T-helper 1 cell (primary cell): ENCODE measurements at places on chromosomes 12 and 14.
A peak's percentile ranks its signal among the peaks of the same experiment; 100 is the strongest.

DNA sequence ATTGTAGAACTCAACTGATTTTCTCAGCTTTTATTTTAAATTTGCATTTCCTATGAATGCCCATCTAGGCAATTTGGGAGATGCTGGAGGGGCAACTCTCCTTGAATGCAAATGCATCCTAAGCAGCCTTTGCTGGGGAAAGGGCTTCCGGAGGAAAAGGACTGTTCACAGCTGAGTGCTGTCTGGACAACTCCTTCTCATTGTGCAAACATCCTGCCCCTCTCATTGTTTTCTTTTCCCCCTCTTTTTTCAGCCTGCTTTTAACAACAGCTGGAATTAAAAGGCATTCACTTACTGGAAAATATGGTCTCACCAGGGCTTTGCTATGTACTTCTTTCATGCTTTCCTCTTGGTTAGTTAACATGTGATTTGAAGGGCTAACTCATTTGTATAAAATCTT lies 397.8 kb downstream of the FUT8 start:
- DNase-seq: no peak

DNA sequence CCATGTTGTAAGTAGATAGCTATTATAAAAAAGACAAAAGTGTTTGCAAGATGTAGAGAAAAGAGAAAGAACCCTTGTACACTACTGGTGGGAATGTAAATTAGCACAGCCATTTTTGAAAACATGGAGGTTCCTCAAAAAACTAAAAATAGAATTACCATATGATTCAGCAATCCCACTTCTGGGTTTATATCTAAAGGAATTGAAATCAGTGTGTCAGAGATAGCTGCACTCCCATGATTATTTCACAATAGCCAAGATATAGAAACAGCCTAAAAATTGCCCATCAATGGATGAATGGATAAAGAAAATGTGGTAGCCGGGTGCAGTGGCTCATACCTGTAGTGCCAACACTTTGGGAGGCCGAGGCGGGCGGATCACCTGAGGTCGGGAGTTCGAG lies 9.2 kb downstream of the PSMC6 start:
- no peak for DNase-seq

GRCh38 chr12:26870491-26871419 lies 37.8 kb upstream of the ITPR2 start:
- no peak for DNase-seq

GRCh38 chr12:68910128-68910527 lies 22.8 kb downstream of the CPM start:
- no peak for DNase-seq

DNA sequence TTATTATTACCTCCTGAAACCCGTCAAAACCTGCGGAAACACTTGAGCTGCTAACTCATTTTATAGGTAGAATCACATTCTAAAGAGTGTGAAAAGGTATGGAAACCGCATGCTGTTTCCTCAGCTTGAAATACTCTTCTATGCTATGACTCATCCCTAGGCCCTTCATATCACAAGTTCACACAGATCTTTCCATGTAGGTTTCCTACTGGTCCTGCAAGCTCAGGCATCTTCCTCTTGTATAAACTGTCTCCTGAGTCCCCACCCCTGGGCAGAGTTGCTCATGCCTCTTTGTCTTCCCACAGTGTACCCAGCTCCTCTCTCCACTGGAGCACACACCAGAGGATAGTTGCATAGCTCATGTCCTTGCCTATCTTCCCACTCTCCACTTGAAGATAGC lies 84.7 kb downstream of the CMAS start:
- no peak for DNase-seq

DNA sequence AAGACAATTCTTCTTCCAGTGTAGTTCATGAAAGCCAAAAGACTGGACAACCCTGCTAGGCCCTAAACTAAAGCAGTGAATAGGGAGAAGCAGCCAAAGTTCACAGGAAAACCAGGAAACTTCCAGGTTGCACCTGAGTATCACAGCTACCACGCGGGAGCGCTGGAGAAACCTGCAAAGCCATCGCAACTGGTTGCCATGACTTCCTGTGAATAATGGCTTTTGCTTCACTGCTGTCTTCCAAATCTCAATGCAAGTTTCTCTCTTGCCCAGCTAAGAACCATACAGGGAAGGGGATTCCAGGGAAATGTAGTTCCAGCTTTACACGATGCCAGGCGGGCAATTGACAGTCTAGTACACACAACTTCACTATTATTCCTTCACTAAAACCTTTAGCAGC lies 114.1 kb downstream of the GXYLT1 start:
- DNase-seq: no peak

GRCh38 chr12:75560167-75560566 lies 48.8 kb upstream of the KRR1 start:
- no peak for DNase-seq

- no peak for DNase-seq
Measured at GRCh38 chr12:12070674-12071656, at the start of gene BCL2L14. TSS of gene BCL2L14 (plus strand) at chr12:12070939. CDS start at chr12:12079306, 8,367 bp downstream.

DNA sequence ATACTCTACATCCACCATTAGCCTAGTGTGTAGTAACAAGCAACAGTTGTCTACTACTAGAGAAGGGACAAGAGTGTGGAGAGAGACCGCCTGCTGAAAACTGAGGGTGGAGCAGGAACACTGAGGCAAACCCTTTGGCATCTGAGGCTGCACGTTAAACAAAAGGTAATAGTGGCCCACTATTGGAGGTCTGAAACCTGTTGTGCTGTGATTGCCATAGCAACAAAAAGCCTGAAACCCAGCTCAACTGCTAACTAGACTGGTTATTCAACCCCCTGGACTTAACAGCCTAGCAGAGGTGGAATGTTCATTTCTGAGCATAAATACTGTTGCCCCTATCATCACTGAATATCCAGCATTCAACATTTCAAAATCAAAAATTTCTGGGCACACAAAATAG lies 43.0 kb downstream of the PPP4R4 start:
- no peak for DNase-seq

GRCh38 chr12:43766291-43766690 lies 7.5 kb downstream of the IRAK4 start:
- DNase-seq: no peak

DNA sequence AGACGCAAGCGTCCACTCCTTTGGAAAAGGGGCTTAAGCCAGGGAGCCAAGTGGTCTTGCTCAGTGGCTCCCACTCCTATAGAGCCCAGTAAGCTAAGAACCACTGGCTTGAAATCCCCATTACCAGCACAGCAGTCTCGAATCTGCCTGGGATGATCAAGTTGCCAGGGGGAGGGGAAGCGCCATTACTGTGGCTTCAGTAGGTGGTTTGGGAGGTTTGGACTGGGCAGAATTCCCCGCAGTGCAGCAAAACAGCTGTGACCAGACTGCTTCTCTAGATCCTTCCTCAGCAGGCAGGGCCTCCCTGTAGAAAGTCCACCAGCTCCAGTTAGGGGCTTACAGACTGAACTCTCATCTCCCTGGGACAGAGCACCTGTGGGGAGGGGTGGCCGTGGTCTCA lies 115.4 kb downstream of the TMEM117 start:
- no peak for DNase-seq

GRCh38 chr12:75364919-75365318 lies 26.0 kb upstream of the GLIPR1L2 start:
- no peak for DNase-seq

DNA sequence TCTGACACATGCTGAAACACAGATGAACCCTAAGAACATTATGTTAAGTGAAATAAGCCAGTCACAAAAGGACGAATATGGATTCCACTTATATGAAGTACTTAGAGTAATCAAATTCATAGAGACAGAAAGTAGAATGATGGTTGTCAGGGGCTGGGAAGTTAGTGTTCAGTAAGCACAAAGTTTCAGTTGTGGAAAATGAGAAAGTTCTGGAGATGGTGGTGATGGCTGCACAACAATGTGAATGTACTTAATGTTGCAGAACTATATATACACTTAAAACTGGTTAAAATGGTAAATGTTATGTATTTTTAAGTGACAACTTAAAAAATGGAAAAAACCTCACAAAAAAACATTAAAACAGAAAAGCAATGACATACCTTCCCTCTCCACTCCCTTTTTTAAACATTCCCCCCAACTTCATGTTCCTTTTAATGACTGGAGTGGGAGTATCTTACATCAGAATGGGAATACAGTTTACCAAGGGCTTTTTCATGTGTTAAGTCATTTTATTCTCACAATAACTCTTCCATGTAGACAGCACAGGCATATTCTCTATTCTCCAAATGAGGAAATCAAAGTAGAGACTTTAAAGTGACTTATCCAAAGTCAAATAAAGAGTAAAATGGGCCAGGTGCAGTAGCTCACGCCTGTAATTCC lies 24.0 kb downstream of the BTBD7 start:
- DNase-seq: no peak

- DNase-seq: no peak
Measured at GRCh38 chr14:105476831-105477659, 2.4 kb downstream of the CRIP2 start.

DNA sequence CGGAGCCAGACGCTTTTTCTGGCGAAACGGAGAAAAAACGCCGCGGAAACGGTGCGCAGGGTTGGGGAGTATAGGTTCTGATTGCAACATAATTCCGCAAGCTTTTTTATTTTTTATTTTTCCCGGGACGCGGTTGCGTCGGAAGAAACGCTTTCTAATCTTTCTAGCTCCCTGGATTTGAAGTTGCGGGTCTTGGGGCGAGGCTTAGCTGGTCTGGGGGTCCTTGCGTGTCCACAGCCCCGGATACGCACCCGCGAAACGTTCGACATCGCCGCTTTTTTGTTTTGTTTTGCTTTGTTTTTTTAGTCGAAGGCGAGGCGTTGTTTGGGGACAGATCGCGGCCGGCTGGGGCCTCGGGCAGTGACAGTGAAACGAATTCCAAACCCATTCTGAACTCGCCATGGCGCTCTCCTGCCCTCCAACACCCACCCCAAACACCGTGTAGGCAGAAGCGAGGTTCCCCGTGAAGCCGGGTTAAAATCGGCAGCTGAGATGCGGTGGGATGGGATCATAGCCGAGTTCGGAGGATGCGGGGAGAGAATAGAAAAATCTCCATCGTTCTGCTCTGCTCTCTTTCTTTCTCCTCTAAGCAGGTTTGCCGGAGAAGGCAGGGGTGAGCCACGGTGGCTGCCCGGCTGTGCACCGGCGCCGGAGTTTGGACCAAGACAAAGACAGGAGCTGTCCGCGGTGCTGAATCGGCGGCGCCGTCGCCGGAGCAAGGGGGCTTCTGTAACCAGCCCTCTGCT lies 8.1 kb upstream of the LHX5 start:
- no peak for DNase-seq

DNA sequence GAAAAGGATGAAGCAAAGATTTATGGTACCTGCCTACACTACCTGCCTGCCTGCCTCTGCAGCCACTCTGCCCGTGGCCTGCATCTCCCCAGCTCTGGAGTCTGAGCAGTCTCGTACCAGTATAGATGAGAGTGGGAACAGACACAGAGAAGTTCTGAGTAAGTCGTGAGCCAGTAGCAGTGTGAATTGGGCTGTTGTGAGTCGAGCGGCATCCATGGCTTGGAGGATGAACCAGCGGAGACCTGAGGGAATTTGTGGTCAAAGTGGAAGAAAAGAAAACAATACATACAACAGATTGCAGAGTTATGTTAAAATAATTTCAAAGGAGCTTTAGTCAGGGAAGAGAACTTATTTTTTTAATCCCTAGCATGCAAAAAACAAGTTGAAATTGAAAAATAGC lies 25.3 kb downstream of the C2CD5 start:
- no peak for DNase-seq

- no peak for DNase-seq
Measured at GRCh38 chr12:92138144-92138543, 7.5 kb downstream of the BTG1 start.

GRCh38 chr14:33393231-33393894 lies 454.7 kb downstream of the NPAS3 start:
- no peak for DNase-seq

DNA sequence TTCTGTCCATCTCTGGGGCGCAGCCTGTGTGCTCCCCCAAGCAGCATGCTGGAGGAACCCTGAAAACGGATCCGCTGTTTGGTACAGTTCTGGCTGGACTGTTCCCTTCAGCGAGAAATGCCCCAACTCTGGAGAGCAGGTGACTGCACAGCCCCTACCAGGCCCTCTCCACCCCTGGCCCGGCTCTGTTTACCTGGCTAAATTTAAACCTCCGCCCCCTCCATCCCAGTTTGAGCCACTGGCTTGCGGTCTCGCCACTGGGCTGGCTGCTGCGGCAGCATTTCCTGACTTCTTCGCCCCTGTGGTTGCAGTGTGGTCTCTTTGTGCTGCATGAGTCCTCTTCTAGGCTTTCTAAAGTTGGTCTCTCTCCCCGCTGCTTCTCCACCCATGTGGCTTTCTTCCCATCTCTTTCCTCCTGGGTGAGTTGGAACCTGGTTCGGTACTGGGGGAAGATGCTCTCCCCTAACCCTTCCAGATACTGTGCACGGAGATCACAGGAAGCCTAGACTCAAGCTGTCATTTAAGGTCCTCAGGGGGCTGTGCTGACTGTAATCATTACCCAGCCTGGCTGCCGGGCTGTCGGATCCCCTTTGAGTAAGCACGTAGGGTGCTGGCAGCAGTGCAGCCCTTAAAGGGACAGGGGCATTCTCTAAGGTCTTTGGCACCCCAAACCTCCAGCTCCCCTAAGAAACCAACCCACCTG lies 60.6 kb downstream of the FBXL14 start:
- no peak for DNase-seq

DNA sequence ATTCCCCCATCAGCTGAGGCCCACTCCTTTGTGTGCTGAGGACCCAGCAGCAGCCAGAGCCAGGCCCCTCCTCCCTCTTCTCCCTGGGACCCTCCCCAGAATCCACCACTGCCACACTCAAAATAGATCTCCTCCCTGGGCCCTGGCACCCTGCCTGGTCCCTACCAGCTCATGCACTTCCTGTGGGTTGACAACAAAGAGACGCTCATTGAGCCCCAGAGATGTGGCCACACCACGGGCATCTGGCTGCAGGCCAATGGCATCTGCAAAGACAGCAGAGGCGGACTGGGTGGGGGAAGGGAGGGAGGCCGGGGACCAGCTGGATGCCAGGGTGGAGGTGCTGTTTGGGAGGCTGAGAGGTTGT lies 16.0 kb upstream of the ENDOU start:
- peak; percentile 47 for DNase-seq

- no peak for DNase-seq
Measured at GRCh38 chr12:132351751-132352495, 22.5 kb upstream of the GALNT9 start.

DNA sequence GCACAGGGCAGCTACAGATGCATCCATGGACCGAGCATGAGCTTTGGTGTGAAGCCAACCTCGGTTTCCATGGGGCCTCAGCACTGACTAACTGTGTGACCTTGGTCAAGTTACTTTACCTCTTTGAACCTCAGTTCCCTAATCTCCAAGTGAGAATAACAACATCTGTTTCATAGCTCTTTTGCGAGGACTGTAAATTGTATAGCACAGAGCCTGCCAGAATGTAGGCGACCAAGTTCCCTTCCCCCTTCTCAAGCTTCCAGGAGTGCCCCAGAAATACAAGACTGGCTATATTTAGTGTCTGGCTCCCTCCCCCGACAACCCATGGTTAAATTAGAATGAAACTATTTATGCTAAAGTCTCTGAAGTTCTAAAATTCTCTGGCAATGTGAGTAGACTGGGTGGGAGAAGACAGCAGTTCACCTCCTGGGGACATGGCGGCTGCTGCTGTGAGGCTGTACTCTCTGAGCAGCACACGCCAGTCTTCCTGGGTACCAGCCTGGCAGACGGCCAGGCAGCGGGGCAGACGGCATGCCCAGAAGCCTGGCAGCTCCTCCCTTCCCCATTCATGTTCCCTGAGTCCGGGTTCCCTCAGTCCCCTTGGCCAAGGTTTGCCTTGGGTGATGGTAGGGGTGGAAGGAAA lies 22.0 kb upstream of the TMED10 start:
- no peak for DNase-seq
